SW 1271 (cell line): ENCODE measurements at places on chromosomes 1 and 21.

DNA sequence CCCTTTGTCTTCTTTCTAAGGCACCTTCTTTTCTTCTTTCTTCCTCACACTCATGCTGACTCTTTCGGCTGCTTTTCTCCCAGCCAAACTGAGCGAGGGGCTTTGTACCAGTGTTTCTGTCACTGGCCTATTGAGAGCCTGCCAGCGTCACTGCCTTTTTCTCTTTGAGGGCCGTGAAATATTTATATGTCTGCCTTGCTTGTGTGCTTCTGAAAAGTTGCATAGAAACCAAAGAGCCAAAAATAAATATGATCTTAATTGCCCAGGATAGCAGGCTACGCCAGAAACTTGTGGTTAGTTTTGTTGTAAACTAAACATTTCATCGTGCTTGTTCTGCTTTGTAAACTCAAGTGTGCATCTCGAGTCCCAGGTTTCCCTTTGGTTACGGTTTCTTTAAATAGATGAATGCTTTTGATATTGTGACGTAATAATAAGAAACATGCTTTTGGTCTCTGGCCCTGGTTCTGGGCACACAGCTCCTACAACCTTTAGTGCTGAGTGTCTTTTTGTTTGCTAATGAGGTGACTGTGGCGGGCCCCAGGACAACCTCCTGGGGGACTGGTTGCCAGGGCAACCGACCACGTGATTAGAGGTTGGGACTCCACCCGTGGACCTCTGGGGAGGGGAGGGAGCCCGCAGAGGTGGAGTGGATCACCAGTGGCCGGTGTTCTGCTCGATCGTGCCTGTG lies 10.8 kb downstream of the SLC37A1 start:
- DNase-seq, result no peak

GRCh38 chr1:228148935-228149405 lies 760 bp upstream of the GJC2 start:
- no peak for DNase-seq

GRCh38 chr1:198923993-198924392 lies 285.2 kb downstream of the PTPRC start:
- DNase-seq, result no peak

GRCh38 chr1:179129702-179130473 lies 48.0 kb downstream of the TOR3A start:
- no peak for DNase-seq

DNA sequence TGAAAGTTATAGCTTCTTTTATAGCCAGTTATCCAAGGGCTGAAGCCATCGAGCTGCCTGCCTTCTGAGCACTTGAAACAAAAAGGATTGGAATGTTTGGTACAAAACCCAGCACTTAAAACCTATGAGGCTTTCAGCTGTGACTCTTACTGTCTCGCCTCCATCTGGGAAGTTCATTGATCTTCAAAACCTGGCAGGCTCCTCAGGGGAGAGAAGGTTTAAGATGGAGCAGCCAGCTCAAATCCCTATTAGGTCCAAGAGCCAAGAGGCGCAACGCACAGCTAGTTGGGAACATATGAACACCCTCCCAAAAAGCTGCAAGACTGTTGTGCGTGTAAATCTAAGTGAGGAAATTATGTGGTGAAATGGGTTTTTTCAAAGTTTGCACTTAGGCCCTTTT lies 33.4 kb downstream of the BACE2 start:
- DNase-seq, result no peak

GRCh38 chr1:47175227-47175934 lies 14.5 kb downstream of the PDZK1IP1 start:
- DNase-seq, result no peak

- DNase-seq, result no peak
Measured at GRCh38 chr1:244155661-244156060, 104.6 kb downstream of the ZBTB18 start.

GRCh38 chr1:214498021-214498420 lies 53.4 kb downstream of the PTPN14 start:
- DNase-seq, result no peak

- no peak for DNase-seq
Measured at GRCh38 chr1:40799351-40799867, 15.8 kb downstream of the KCNQ4 start.

DNA sequence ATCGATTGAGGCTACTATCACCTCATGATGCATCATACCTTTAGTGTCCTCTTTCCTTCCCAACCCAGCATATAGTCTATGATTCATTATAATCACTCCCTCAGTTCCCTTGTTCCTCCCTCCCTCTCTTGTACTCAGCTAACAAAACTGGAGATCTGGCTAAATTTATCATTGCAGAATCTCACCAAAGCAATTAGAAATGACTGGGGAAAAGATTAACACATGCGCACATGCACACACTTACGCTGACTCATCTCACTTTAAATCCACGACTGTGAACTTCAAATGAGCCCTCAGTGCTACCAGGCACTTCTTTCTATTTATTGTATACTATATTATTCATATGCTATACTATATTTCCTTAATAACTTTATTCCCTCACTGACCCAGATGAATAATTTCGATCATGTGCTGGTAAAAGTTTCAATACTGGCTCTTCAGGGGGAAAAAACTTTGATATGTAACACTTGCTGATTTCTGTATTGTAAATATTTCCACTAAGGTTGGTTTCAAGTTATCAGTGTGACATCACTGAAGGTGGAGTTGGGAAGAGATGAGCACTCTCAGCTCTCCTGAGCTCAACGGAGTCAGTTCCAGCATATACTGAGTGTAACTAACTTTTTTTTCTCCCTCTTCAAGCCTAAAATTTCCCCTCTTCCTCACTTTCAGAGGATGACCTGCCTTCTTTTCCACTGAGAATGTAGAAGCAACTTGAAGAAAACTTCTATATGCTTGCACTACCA lies 613.7 kb upstream of the B3GALT2 start:
- DNase-seq, result no peak

GRCh38 chr1:84493747-84494146 lies 12.4 kb upstream of the SPATA1 start:
- no peak for DNase-seq

DNA sequence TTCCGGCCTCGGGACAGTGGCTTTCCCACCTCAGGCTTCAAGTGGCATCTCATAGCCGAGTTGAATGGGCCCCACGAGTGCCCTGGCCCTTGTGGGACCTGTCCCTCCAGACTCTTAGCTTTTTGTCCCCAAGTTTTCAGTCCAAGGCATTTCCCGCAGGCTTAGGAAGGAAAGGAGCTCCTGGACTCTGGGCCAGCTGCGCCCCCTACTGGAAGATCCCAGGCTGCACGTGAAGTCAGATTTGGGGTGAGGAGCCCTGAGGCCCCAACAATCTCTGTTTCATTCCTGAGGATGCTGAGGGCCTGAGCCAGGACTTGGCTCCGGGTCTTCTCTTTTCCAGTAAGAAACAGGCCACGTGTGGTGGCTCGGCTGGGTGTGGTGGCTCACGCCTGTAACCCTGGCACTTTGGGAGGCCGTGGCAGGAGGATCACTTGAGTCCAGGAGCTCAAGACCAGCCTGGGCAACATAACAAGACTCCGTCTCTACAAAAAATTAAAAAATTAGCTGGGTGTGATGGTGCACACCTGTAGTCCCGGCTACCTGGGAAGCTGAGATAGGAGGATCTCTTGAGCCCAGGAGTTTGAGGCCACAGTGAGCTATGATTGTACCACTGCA lies 67.4 kb downstream of the ARHGEF10L start:
- peak; percentile 20 for DNase-seq

- no peak for DNase-seq
Measured at GRCh38 chr1:245788269-245788668, 633.5 kb downstream of the KIF26B start.

- no peak for DNase-seq
Measured at GRCh38 chr21:45539046-45539795, 3.0 kb downstream of the SLC19A1 start.

- no peak for DNase-seq
Measured at GRCh38 chr1:203592156-203592555, 34.5 kb upstream of the ATP2B4 start.

- DNase-seq, result no peak
Measured at GRCh38 chr1:176557543-176558258, 94.7 kb downstream of the PAPPA2 start.

DNA sequence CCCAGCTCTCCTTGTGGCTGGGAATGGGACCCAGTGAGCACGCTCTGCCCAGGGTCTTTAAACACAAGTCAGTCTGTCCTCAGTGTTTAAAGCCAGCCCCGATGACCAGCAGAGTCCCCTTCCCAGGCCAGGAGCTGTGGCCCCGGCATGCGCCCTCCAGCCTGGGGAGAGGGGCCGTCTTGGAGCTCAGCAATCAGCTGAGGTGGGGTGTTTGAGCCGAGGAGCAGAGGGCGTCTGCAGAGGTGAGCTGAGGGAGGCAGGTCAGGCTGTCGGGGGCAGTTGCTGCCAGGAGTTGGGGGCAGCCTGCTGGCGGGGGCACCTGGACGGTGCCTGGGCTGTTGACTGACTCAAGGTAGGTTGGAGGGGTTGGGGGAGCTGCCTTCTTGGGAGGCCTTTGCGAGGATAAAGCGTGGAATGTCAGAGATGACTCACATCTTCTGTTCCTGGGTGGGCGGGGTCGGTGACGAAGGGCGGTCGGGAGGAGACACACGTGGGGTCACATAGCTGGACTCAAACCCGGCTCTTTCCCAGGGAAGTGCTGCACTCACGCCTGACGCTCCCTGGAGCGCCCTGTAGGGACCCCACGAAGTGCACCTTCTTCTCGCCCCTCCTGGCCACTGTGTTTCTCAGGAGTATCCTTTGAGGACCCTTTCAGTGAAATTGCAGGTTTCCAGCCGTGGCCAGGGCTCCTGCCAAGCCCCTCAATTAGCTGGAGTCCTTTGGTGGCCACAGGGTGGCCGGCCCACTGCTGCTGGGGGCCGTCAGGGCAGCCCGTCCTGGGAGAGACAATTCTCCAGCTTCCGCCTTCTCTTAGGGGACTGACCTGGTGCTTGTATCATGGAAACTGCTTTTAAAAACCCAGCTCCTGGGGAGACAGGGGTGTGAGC lies 86.2 kb downstream of the SIK1 start:
- DNase-seq, result no peak

- no peak for DNase-seq
Measured at GRCh38 chr1:215932558-215932957, 365.5 kb downstream of the KCTD3 start.

DNA sequence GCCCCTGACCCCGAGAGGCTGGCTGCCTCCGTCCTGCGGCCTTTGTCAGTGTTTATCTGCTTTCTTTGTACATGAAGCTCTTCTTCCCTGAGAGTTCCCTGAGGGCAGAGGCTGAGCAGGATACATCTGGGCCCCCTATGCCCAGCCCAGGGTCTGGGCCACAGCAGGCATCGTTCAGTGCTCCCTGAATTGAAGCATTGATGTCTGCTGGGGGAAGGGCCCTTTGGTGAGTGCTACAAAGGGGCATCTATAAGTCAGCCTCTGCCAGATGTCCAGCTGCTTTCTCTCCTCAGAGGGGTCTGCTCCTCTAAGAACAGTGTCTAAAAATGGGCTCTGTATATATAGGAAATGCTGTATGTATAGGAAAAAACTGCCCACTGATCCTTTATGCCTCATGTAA lies 2.1 kb downstream of the HEYL start:
- no peak for DNase-seq

DNA sequence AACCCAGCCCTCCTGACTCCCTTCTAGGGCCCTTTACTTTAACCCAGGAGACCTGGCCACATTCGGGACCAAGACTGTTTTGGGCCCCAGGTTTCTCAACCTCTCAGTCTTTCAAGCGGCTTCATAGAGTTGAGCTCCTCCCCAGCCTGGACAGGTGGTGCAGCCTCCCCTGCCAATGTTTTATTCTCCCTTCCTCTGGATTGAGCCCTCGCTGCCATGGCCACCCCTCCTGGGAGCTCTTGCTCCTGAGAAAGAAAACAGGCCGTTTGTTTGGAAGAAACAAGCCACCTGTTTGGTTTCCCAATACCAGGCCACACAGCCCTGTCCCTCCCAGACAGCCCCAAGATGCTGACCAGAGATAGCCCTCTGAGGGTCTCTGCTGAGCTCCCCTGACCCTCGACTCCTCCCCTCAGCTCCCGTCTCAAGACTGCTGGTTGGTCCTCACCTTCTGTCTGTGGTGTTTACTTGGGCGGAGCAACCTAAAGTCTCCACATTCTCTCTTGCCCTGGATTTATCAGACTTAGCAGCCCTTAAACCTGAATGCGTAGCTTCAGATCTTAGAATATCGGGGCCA lies 3.3 kb downstream of the TMEM51 start:
- DNase-seq, result no peak

DNA sequence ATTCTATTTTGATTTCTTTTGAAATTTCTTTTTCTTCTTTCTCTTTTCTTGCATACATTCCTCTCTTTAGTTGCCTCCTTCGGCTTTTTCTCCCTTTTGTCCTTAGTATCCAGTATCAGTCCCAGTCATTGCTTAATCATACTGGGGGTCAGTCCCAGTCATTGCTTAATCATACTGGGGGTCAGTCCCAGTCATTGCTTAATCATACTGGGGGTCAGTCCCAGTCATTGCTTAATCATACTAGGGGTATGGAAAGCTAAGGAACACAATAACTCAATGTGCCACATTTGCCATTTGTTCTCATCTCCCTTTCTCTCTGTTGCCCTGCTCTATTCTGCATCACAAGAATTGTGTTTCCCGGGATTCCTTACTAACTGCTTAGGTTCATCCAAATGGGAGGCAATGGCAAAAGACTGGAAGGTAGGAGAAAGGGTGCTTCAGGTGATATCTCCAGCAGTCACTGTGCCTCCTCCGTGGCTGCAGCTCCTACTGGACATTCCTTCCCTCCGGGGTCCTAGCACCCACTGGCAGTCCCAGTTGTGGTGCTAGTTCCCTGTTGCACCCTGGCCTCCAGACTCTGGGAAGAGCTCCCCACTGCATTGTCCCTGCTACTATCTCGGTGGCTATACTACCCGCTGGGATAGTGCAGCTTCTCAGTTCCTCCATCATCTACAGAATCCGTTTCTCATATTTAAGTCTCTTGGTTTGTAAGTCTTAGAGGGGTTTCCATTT lies 32.6 kb upstream of the LAMC1 start:
- no peak for DNase-seq

GRCh38 chr1:173360487-173361063 lies 116.6 kb upstream of the PRDX6 start:
- no peak for DNase-seq

DNA sequence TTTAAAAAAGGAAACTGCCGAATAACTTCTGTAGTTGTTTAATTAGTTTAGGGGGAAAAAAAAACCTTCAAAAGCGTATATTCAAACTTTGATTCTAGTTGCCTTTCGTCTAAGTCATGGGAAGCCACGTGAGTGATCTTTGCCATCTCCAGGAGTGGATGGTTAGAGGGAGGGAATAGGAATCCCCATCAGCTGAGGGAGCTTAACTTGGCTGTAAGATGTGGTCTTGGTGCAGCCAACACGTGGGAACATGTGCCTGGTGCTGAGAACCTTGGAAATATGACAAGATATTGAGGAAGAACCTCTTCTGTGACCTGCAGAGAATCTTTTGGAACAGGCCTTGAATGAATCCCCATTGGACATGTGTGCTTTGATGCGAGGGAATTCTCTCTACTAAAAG lies 1.7 kb downstream of the BACE2 start:
- DNase-seq, result no peak

- DNase-seq, result no peak
Measured at GRCh38 chr1:44693159-44693558, 18.6 kb downstream of the ARMH1 start.

GRCh38 chr1:20271498-20272400 lies 18.9 kb upstream of the VWA5B1 start:
- DNase-seq, result no peak

GRCh38 chr1:184225283-184226099 lies 161.3 kb upstream of the C1orf21 start:
- no peak for DNase-seq

- no peak for DNase-seq
Measured at GRCh38 chr1:168114845-168115244, 21.9 kb downstream of the GPR161 start.
